Activated CD8-positive, alpha-beta memory T cell treated with anti-CD3 and anti-CD28 coated beads for 24 hours (primary cell): ENCODE measurements at places on chromosomes 16 and 17.

DNA sequence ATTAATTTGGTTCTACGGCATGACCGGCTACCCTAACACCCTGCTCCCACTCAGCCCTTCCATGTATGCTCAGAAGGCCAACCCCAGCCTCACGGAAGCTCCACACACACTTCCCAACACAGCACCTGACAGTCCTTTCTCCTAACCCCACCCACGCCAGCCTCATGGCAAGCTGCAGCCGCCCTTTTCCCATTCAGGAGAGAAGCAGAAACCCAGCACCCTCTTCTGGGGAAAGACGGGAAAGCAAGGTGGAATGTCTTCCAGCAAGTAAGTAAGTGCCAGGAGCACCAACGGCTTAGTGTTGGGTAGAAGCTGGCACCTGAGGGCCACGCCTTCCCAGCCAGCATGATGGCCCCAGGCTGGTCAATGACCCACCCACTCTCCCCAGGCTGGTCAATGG, 32.1 kb downstream of the ABR start:
- DNase-seq: no peak

GRCh38 chr17:30429155-30429554, 48.1 kb upstream of the GOSR1 start:
- DNase-seq: no peak

DNA sequence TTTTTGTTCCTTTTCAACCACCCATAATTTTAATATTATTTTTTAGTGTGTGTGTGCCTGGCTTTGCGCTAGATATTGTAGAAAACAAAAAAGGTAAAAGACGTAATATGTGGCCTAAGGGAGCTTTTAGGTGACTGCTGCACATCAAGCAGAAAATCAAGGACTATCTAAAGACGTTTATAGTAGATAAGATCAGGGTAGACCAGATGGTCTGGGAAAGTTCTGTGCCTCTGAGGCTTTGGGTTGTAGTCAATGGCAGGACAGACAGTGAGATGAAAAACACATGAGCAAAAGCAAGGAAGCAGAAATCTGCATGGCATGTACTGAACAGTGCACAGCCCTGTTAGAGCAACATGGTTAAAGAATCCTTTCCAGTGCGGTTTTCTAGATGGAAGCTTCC, 26.8 kb upstream of the ARHGAP23 start:
- DNase-seq: no peak

GRCh38 chr16:23134274-23134673, 15.0 kb downstream of the USP31 start:
- no peak for DNase-seq

GRCh38 chr17:59056857-59057256, 49.8 kb downstream of the TRIM37 start:
- no peak for DNase-seq

DNA sequence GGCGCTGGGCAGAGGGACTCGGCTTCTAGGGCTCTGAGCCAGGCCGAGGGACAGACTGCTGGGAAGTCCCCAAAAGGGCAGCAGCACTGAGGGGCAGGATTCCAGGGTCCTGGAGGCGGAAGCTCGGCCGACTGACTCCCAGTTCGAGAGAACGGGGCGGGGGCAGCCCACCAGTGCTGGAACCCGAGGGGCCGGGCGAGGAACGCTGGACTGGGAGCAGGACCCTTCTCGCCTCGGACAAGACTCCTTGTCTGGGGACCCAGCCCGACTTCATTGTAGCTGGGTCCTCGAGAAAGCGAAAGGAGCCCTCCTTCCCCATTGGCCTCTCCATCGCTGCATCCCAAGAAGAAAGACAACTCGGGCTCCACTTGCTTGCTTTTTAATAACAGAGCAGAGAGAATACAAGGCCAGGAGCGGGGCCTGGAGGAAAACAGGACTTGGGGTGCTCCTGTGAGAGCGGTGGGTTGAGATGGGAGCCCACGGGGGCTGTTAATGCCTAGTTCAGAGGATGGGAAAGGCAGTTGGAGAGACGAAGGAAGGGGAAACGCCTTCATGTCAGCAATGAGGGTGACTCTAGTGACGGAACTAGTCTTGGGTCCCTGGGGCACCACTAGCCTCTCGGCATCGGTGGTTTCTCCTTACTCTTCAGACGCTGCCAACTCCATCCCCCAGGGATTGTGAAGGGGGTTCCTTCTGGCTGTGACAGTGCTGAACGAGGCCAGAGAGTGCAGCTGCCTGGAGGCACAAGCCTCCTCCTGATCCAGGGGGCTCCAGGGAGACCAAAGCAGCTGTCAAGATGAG, 492 bp upstream of the CAMTA2 start:
- no peak for DNase-seq

- peak; percentile 61 for DNase-seq
Observed at GRCh38 chr17:36755586-36755985, 154.2 kb downstream of the MRM1 start.

DNA sequence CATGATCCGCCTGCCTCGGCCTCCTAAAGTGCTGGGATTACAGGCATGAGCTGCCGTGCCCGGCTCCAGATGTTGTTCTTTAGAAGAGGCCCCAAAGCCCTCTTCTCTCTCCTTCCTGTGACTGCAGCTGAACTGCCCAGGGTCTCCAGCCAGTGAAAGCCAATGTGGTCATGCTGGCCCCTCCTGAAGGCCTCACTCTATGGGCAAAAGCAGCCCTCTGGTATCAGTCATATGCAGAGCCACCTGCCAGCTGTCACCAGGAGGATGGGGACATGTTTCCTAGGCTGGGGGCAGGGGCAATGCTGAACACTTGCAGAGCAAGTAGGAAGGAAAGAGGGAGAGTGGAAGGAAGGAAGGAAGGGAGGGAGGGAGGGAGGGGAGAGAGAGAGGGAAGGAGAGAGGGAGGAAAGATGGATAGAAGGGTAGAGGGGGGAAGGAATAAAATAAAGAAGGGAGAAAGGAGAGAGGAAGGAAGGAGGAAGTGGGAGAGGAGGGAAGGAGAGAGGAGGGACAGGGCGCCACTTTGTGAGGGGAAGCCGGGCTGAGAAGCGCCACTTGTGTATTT, 36.0 kb downstream of the SOCS3 start:
- no peak for DNase-seq

DNA sequence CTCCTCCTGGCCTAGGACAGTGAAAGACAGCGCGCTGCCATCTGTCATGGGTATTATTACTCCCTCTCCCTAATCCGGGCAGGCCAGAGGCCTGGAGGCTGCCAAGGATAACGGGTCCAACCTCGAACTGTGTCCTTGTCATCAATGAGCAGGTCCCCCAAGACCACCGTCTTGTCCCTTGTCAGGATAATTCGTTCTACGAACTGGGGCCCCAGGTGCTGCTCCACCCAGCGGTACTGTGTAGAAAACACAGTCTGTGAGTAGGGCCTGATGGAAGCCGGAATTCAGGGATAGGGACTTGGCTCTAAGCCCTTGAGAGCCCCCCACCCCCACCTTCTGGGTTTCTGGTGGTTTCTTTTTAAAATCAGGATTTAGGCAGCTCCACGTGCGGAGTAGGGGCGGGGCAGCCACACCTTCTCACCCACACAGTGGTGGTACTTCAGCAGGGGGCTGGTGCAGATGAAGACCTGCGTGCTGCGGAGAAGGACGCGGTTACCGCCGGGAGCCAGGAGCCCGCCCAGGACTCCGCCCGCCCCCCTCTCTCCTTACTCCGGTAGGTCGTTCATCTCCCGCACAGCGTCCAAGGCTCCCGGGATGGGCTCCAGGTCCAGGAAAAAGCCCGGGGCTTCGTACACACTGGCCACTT, 787 bp downstream of the NT5C start:
- DNase-seq: no peak

DNA sequence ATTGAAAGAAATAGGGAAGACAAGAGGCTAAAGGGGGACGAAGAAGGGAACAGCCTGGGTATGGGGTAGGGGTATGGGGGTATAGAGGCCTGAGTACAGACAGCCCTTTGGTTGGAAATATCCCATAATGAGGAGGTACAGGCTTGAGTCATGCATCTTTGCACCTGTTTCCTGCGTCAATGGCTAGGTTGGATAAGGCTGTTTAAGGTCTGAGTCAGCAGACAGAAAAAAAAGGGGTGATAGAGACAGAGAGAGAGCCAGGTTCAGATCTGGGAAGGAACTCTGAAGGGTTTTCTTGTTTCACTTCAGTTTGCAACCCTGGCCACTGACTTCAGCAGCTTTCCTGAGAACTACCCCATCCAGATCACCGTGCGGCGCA, 8.5 kb downstream of the FNDC8 start:
- no peak for DNase-seq

DNA sequence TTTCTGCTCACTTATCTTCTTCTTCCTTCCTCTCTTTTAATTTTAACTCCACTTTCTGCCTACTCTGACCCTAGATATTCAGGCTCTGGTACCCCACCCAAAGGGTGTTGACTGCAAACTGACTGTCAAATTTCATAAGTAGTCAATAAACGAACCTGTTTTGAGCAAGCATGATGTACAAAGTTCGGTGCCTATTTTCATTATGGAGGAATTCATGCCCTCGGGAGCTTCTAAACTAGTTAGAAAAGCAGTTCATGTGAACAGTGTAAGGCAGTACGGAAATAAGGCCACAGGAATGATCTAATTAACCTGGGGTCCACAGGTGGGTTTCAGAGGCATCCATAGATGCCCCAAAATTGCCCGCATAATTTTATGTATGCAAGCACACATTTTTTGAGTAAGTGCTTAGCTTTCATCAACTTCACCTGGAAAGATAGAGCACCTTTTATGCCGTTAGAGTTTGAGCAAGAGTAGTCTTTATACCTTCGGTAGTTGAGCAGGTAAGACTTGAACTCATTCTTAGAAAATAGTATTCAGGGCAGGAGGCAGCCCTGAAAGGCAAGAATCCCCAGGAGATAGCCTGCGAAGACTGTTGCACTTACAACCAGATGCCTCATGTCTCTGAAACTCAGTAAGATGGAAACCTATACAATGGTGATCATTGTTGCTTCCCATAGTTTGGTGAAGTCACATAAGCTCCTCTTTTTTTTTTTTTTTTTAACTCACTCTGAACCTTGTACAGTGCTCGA, 36.6 kb upstream of the TBX2 start:
- DNase-seq: no peak

DNA sequence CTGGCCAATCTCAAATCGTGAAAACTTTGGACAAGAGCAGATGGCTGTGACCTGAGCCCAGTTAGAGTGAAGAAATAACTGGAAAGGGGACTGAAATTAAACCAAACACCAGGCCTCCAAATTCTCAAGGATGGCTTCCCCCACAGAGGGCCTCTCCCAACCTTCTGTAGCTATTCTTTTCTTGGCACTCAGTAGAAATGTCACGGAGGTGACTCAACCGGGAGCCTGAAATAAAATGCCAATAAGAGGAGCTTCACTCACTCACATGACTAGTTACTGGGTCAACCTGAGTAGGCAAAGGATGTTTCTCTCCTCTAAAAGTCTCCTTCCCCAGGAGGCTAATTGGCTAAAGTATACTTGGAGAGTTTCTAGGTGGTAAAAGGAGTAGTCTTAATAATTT, 230.7 kb downstream of the MAF start:
- no peak for DNase-seq

DNA sequence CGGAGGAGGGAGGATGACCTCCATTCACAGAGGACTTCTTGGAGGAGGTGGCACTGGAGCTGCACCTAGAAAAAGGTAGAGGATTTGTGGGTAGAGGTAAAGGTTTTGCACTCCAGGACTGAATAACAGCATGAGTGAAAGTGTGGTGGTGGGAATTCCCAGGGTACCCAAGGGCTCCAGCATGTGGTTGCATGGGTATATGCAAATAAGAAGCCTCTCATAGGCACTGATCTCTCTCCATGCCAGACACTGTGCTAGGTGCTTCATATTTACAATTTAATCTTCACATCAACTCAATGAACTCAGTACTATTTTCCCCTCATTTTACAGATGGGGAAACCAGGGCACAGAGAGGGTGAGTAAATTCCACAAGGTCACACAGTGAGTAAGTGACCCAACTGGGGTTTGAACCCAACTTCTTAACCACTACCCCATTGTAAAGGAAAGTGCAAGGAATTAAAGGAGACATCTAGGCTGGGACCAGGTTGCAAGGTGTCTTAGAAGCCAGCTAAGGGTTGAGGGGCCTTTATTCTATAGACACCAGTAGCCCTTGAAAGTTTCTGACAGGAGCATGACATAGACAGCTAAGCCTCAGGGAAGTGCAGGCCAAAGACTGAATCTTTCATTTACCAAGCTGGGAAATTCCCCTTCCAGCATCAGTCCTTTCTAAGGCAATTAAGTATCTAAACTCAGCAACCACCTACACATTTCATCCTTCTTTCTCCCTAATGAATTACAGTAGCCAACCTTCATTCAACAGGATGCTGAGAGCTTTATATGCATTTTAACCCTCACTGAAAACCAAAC, 21.3 kb downstream of the SCNN1B start:
- no peak for DNase-seq

DNA sequence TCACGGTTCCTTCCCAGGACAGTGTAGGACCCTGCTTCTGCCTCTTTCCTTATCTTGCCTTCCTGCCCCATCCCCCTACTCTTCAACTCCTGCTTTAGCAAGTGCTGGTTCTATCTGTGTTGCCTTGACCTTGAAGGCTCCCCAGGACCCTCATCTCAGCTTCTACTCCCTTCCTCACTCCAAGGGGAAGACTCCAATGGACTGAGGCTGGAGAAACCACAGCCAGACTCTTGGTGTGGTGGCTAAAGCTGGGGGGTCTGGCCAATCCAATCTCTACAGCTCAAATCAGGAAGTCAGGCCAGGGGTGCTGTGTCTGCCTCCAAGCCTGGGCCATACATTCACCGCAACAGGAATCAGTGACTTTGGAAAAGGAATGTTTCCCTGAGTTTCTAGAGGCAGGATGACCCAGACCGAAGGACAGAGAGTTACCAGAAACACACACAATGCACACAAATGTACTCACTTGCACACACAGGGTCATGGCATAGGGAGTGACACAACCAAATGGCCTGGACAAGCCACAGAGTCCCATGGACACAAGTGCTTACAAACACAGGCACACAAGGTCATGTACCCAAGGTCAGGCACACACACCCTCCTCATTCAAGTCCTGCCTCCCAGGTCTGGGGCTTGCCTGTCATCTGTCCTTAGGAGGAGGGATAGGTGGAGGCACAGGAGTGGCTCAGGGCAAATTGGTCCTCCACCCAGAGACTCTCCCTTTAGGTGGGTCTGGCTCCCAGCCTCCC, 1.7 kb upstream of the HSD11B2 start:
- DNase-seq: no peak

DNA sequence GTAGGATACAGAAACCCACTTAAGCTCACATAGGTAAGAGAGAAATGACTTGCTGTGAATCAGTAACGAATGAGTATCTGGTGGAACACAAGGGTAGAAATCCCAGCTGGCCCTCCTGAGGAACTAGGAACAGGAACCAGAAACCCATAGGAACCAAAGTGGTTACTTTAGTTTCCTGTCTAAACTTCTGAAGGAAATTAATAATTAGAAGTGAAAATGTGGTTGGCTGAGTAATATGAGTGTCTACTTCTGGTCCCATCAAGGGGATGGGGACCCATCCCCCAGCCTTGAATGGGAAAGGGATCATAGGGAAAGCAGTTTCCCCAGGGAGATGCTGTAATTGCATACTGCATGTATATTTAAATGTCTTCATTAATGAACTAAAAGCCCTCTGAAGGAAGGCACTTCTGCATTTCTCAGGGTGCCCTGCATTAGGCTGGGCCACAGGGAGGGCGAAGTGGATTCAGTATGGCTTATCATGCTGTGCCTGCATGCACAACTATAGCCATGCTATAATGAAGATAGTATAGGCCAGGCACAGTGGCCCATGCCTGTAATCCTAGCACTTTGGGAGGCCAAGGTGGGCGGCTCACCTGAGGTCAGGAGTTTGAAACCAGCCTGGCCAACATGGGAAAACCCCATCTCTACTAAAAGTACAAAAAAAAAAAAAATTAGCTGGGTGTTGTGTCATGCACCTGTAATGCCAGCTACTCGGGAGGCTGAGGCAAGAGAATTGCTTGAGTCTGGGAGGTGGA, 45.6 kb downstream of the CYB5B start:
- peak; percentile 71 for DNase-seq

GRCh38 chr16:22973522-22973921, 159.6 kb downstream of the HS3ST2 start:
- DNase-seq: no peak

- no peak for DNase-seq
Observed at GRCh38 chr17:82495844-82496528, 23.5 kb upstream of the FOXK2 start.
